ENCODE measurements at places on chromosomes 5 and 9.
A peak's percentile ranks its signal among the peaks of the same experiment; 100 is the strongest.

- DNase-seq, result no peak
Observed at GRCh38 chr5:54718656-54719055, 201.1 kb downstream of the SNX18 start.

DNA sequence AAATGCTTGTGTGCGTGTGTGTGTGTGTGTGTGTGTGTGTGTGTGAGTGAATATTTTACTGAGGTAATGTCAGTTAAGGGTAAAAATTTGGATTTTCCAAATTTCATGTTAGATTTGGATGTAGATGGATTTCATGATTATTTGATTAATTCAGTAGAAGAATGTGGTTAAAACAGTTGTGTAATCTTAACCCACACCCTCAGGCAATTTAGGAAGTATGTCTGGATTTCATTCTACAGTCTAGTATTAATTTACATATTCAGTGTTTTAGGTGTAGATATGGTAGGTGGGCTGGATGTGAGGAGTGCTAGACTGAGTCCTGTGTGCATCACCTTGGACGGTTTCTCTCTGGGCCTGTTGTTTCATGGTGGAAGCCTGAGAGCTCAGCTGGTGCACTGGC, 99.1 kb upstream of the CKMT2 start:
- no peak for DNase-seq

DNA sequence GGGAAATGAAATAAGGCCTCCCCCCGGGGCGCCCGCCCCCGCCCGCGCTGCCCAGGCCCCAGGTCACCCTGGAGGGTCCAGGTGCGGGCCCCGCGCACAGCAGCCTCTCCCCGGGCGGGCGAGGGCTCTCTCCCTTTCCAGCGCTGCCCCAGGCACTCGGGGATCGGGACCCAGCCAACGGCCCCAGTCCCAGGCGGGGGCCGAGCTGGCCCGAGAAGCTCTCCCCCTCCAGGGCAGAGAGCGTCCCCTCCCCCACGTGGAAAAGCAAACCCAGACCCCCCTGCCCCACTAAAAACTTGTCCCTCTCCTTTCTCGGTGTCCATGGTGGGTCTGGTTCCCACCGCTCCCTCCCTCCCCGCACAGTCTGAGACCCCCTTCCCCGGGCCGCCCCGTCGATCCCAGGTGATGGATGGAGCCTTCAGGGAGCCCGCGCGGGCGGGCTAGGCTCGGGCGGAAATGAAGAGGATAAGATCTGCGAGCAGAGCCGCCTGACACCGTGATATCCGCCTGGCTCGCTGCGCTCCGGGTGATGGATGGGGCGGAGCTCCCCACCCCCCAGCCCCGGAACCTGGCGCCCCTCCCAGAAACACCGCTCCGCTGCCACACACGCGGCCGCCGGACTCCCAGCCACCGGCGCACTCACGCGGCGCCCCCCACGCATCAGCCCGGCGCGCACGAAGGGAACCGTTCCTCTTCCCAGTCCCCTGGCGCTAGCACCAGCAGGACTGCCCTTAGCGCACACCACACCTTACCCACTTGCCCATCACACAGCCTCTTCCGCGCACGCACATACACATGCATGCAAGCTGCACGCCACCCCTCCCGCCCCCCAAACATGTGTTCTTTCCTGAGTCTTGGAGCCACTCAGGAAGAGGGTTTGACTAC, 81.7 kb upstream of the ZBTB43 start:
- DNase-seq, result no peak

GRCh38 chr5:2658447-2658846, 93.0 kb downstream of the IRX2 start:
- no peak for DNase-seq

DNA sequence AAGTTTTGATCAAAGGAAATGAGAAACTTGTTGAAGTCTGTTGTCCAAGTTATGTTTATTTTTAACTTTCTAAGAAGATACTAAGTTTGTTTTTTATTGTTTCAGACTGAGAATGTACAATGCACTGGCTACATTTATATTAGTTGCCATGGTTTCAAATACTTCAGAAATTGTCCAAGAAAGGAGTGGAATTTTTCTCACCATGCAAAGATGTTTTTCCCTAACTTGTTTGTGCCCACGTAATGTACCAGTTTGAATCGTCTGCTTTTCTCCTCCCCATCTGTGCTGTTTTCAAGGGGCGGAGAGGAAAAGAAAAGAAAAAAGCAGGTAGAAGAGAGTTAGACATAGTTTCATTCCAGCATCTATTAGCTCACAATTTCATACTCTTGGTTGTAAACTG, 407.0 kb downstream of the KCTD16 start:
- DNase-seq, result no peak

DNA sequence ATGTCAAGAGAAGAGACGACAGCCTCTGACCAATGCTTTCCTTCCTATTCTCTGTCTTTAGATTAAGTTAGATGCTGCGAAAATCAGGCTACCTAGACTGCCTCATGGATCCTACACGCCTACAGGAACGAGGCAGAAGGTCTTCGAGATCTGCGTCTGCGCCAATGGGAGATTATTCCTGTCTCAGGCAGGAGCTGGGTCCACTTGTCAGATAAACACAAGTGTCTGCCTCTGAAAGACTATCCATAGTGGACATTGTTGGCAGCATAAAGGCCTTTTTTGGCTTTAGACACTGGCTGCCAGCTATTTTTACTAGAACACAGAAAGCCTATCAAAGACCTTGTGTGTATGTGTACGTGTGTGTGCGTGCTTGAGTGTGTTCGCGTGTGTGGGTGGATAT, 90.9 kb upstream of the PPP1R2B start:
- no peak for DNase-seq

GRCh38 chr5:116766470-116766947, 191.9 kb upstream of the SEMA6A start:
- DNase-seq, result no peak

GRCh38 chr5:100667161-100667630, 132.0 kb downstream of the FAM174A start:
- DNase-seq, result no peak

- DNase-seq, result no peak
Observed at GRCh38 chr9:38360839-38361472, 31.5 kb upstream of the ALDH1B1 start.

DNA sequence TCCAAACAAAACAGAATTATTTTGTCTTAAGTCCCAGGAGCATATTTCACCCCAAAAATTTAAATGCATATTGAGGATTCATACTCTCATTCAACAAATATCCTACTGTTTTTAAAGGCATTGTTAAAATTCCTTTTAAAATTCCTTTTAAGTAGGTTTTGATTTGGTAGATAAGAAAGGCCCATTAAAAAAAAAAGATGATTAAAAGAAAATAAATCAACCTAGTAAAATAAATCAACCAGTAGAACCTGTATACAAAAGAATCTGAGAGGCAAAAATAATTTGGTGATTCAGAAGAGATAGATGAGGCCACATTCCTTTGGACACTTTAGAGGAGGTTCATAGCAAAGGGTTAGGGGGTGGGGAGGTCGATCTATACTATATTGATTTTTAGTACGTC, 585.3 kb upstream of the TLE4 start:
- DNase-seq, result no peak

GRCh38 chr9:107793541-107793940, 304.0 kb upstream of the KLF4 start:
- no peak for DNase-seq

- no peak for DNase-seq
Observed at GRCh38 chr5:134275822-134276221, 49.9 kb upstream of the PPP2CA start.

DNA sequence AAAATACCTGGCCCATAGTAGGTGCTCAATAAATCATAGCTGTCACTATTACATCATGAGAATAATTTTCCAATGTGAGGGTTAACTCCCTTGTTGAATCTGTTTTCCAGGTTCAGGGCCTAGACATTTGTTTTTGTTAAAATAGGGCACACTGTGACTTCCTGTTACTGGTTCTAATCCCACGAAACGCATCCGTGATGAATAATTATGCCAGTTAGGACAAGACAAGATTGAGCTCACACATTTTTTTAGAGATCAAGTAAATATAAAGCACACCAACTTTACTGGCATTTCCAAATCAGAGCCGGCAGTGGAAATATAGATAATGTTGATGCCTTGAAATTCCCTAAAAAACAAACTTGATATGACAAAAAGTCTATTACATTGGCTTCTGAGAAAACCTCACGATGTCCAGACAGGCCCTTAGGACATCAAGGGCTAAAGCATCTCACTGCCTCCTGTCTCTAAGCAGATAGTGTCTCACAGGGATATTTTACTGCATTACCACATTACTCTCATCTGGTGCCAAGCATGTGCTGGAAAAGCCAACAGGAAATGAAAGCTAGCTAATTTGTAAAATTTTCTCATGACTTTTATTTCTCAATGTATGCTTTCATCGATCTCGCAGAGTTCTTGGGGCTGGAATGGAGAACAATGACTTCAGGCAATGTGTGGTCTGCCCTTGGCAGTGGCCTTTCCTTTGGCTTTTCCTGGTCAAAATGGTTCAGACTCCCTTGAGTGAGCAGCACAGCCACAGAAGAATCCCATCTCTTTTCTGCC, 414.3 kb upstream of the PAPPA start:
- DNase-seq, result no peak

- peak; percentile 32 for DNase-seq
Observed at GRCh38 chr5:113213551-113214425, 221.0 kb downstream of the TSSK1B start.

DNA sequence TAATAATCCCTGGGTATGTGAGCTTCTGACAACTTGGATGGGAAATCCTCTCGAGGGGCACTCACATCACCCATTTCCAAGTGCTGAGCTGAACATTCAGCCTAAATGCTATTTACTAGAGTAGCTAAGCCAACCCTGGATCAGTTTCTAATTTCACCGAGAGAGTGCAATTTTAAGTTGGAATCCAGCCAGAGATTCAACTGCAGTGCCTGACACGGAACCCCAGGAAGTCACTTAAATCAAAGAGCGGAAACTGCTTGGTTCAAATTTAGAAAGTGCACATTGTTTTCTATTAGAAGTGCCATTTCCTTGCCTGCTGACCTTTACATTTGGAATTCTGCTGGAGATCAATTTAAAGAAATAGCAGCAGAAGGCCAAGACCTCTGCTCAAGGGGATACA, 8.8 kb downstream of the SPRY4 start:
- no peak for DNase-seq

- no peak for DNase-seq
Observed at GRCh38 chr5:25570067-25570583, 925.3 kb upstream of the CDH10 start.

GRCh38 chr9:105146677-105147076, 97.8 kb upstream of the SLC44A1 start:
- DNase-seq, result peak; percentile 17

DNA sequence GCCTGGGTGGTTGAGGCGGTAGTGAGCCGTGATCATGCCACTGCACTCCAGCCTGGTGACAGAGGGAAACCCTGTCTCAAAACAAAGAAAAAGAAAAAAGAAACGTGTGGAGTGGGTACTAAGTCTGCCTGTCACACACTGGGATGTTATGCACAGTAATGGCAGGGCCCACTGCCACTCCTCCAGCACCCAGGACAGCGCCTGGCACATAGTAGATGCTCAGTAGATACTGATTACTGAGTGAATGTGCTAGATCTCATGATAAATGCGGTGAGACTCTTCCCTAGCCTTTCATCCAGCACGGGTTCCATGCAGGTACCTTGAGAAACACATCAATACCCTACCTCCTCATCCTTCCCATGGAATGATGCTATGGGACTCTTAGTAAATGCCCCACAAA, 87.4 kb upstream of the HSPA9 start:
- no peak for DNase-seq

GRCh38 chr5:73304381-73304780, 131.4 kb downstream of the TMEM174 start:
- DNase-seq, result no peak

DNA sequence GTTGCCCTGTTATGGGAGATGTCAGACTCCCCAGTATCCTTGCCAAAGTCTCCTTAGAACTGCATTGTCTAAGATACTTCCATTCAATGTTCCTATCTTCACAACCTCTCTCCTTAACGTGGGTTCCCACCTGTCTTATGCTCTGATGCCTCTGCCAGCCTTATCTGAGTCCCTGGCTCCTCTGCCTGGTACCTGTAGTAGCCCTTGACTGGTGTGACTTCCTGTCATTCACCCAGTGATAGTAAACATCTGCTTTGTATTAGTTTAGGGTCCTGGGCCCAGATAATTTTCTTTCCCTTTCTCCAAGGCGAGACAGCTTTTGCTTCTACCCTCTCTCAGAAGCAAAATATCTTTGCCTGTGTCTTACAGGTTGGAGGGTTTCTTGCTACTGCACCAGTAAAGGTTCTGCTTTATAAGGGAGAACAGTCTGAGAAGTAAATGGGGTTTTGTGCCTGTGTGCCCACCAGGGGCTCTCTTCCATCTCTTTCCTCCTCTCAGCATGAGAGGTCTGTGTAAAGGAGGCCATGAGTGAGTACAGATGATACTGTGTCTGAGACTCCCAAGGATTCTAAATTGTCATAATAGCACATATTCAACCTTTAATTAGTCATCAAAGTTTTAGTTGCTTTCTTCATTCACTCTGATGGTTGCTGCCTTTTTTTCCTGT, 220.8 kb downstream of the PRR16 start:
- no peak for DNase-seq
